Foreskin melanocyte (primary cell): ENCODE measurements at places on chromosomes 3 and 15.

GRCh38 chr3:4708230-4708629, 215.1 kb downstream of the ITPR1 start:
- DNase-seq: no peak

GRCh38 chr3:81581966-81582599, 179.4 kb downstream of the GBE1 start:
- DNase-seq: peak; percentile 31

- no peak for DNase-seq
Measured at GRCh38 chr3:29475305-29475840, 194.5 kb downstream of the RBMS3 start.

DNA sequence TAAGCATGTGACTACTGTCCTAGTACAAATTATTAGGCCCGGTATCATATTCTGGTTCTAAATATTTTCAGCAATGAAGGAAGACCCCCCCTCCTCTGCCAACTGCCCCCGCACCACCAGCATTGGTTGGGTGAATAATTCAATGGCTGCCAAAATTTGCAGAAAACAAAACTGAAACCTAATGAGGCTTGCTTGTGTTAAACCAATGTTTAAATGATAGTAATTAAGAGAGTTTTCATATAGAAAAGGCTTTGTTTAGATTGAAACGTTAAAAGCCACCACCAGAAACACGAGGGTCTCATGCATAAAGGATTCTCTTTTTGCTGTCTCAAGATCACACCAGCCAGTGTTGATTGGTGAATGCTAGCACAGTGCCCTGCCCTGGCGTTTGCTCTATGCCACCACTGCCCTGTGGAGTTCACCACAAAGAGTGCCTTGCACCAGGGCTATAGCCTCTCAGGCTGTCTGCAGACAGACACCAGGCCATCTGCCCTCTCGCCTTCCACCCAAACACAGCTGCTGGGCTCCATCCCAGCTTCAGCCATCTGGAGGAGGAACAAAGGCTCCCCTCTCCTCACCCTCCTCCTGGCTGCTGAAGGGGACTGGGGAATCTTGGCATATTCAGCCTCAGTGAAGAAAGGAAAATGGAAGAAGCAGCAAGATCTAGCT, 200.3 kb upstream of the PFN2 start:
- peak; percentile 93 for DNase-seq

DNA sequence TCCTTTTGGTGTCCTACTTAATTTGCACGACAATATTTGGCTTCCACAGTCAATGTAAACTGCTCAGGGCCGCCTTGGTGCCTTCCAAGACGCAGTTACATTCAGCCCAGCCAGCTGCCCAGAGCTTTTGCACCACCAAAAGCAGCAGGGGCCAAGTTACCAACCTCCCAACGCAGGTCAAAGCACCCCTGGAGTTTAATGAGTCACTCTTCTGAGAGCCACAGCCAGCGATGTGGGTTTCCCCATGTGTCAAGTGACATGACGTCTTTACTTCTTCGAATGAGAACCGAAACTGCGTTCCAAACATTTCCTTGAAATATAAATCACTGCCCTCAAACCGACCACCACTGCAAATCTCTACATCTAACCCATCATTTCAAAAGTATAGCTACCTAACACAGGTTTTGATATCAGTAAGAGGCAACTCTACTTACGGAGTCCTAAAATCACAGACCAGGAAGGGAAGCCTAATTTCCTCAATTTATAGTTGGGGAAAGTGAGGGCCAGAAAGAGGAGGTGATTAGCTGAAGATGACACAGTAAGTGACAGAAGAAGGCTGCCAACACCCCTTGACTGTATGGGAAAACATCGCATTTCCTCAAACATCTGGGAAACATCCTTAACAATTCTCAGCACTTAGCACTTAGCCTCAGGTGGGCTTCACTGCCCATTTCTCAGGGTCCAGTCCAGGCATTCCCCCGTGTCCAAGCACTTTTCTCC, 24.5 kb downstream of the MB21D2 start:
- no peak for DNase-seq

- no peak for DNase-seq
Measured at GRCh38 chr3:42668413-42668760, 14.9 kb downstream of the ZBTB47 start.

DNA sequence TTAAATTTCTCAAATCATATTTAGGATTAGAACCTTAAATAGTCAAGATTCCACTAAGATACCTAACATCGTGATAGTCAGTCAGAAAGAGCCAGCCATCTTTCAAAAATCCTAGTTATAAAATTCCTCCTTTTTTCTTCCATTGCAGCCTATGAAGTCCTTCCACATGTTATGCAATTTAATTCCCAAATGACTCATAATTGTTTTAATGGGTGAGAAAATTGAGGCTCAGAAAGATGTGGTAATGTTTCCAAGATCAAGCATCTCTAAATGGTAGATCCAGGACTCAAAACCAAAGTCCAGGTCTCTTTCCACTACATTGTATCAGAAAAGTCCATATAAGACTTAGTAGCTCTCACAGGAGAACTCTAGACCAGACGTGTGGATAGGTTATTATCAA, 9.5 kb downstream of the CFAP44 start:
- DNase-seq: no peak

DNA sequence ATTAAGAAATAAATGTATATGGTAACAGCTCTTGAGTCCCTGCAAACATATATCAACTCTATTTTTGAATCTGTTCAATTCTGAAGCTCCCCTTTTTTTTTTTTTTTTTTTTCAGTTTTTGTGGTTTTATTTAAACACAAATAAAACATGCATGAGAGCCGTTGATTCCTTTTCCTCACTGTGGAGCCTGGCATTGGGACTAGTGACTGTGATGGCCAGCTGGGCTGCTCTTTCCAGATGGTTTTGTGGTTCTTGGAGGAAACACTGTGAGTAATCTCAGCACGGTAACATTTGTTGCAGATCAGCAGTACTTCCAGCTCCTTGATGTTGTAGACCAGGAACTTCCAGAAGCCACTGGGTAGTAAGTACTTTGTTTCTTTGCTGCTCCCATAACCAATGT, 15.9 kb downstream of the EMC7 start:
- DNase-seq: no peak

DNA sequence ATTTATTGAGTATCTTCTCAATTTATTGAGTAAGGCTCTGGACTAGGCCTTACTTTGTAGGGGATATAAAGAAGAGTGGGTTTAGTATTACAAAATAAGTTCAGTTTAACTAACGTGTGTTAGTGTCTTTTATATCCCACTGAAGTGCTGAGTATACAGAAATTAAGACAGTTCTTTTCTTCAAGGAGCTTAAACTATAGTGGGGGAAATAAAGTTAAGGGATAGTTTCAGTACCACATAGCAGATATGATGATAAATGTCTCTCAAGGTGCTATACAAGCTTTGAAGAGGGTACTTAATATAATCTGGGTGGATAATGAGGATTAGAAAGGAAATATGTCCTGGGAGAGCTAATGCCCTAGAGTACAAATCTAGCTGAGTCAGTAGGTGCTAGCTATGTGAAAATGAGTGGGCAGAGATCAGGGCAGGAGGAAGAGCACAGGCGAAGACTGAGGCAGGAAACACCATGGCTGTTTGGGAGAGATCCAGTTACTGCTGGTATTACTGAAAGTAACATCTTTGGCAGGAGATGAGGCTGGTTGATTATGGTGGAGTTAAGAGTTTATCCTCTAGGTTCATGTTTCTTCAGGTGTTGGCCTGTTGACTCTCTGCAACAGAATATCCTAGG, 46.0 kb downstream of the TEX9 start:
- DNase-seq: no peak

DNA sequence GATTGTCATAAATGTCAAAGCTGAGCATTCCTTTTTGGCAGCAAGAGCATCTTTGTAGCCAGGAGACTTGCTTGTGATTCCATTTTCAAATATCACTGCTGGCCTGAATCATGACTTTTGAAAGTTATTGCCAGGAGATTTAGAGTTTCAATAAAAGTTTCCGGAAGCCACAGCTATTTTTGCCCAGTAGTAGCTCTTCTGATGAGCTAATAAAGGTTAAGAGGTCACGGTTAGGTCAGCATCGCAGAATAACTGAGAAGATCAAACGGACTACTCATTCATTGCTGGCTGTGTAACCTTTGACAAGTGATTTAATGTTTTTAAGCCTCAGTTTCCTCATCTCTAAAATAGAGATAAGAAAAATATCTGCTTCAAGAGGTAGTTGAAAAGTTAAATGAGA, 105.1 kb upstream of the ETV5 start:
- peak; percentile 65 for DNase-seq

- no peak for DNase-seq
Measured at GRCh38 chr15:25641762-25642161, 202.9 kb upstream of the UBE3A start.

GRCh38 chr3:8834974-8835373, 65.6 kb upstream of the OXTR start:
- no peak for DNase-seq

- no peak for DNase-seq
Measured at GRCh38 chr3:188176476-188176875, 22.5 kb downstream of the LPP start.

DNA sequence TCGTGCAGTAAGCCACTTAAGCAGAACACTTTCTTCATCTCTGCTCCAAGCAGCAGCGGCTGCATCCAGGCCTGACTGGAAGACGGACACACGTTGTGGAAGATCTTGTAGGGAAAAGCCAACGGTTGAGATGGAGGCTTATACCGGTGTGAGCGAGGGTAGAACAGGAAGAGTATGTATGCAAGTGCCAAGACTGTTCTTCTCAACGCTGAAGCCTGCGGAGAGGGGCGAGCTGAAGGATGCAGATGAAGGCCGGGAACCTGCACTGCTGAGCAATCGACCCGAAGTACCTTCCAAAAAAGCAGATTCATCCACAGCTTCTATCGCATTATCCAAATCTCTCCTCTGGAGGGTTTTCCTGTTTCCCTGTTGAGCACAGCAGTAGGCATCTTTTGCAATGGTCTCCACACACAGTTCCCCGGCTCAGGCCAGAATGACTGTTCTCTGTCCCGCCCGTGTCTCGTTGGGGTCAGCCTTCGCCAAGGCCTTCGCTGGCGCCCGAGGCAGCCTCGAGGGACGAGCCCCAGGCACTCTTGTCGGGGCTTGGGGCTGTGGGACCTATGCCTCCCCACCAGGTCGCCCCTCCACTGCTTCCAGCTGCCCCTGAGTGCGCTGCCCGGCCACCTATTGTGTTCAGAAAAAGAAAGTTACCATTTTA, 22.2 kb upstream of the DYNC1LI1 start:
- DNase-seq: no peak

DNA sequence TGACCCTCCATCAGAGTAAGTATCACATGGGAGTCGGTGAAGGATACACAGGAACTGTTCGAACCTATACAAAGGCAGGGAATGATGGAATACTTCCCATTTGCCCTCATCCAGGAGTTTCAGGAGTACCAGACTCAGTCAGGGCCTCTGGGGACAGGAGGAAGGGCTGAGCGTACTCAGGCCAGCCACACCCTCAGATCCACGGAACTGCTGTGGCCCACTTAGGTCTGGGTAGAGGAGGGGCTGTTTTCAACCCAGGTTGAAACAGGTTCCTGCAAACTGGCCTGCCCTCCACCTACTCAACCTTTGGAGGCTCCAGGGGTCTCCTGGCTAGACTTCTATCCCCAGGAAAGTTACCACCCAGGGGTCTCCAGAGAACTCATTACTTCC, 6.7 kb upstream of the IGDCC3 start:
- DNase-seq: no peak

- peak; percentile 77 for DNase-seq
Measured at GRCh38 chr15:99019558-99020540, 12.3 kb upstream of the PGPEP1L start.

- no peak for DNase-seq
Measured at GRCh38 chr3:49792371-49793150, 6.2 kb upstream of the IP6K1 start.

- no peak for DNase-seq
Measured at GRCh38 chr3:170490828-170491560, 72.3 kb downstream of the CLDN11 start.

GRCh38 chr3:75254685-75255084, 409.4 kb upstream of the FRG2C start:
- no peak for DNase-seq

GRCh38 chr3:104234442-104235194, 1132.1 kb upstream of the ALCAM start:
- DNase-seq: no peak

DNA sequence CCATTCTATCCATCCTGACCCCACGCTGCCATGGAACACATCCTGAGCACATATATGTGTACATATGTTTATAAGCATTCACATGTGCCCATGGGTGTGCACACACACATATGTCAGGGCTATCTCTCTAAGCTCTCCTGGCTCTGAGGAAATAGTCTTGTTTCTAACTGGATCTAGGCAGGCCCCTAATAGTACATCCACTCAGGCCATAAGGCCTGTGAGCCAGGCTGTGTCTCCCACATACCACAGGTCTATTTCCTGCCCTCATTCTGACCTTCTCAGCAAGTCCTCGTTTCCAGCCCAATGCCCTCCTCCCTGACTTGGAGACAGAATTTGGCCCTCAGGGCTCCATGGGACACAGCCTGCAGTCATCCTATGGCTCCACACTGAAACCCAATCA, 284.8 kb upstream of the CTNNB1 start:
- no peak for DNase-seq

DNA sequence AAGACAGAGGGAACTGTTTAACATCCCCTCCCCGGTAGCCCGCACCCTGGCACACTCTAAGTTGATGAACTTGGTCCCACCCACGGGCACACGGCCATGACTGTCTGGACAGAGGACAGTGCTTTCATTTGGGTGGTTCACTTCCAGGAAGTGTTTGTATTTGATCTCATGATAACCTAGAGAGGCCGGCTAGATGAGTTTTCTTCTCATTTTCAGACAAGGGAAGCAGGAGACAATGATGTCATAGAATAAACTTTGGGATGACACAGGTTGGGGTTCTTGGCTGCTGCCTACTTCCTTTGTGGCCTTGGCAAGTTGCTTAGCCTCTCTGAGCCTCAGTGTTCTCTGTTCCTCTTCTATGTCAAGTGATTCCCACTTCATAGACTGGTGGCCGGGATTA, 16.1 kb upstream of the LYSMD4 start:
- DNase-seq: no peak

GRCh38 chr3:147408188-147409100, 721 bp upstream of the ZIC1 start:
- no peak for DNase-seq

GRCh38 chr3:125148016-125148812, 64.3 kb downstream of the SLC12A8 start:
- no peak for DNase-seq
